ENCODE measurements at places on chromosomes 3 and 15.

- no peak for DNase-seq
Measured at GRCh38 chr15:47624503-47624902, 92.8 kb upstream of the SEMA6D start.

DNA sequence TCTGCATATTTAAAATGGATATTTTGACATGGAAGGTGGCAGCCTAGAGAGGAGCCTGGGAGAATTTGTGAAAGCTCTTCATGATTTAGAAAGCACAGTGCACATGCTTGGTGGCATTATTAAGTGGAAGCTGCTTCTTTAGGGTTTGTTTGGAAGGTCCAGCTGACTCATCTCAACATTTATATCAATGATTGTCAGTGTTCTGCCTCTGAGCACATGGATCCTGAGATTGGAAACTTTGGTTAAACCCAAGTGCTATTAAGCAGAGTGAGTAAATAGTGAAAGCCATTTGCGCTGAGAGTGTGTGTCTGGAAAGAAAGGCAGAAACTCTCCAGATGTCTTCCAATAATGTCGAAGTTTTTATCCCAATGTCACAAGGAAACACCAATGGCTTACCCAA lies 7.4 kb downstream of the NOX5 start:
- no peak for DNase-seq

- DNase-seq, result no peak
Measured at GRCh38 chr15:70322051-70322668, 224.4 kb upstream of the TLE3 start.

DNA sequence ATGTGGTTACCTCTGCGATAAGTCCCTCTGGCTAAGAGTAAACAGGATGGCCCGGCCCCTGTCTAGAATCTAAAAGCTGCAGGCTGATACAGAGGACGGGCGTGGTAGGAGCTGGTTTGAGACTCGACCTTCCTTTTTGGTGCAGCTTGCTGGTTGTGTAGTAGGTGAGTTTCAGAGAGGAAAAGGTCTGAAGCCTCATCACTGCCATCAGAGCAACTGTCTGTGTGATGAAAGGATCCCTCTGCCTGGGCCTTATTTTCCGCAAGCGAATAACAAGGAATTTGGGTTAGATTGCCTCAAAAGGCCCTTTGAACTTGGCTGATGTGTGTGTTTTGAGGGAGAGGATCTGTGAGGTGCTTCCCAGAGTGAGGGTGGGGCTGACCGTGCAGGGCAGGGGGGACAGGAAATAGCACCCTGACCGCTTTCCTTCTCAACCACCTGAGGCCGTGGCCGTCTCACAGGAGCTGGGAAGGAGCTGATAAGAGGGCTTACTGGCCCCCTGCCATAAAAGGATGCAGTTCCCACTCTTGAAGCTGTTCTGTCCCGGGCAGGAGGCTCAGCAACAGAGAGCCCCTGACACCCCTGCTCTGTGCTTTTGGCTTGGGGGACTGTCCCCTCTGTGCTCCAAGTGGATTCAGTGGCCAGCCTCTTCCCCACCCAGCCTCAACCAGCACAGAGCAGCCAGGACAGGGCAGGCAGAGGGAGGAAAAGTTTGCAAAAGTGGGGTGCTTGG lies 45.6 kb upstream of the TFRC start:
- DNase-seq, result peak; percentile 17

DNA sequence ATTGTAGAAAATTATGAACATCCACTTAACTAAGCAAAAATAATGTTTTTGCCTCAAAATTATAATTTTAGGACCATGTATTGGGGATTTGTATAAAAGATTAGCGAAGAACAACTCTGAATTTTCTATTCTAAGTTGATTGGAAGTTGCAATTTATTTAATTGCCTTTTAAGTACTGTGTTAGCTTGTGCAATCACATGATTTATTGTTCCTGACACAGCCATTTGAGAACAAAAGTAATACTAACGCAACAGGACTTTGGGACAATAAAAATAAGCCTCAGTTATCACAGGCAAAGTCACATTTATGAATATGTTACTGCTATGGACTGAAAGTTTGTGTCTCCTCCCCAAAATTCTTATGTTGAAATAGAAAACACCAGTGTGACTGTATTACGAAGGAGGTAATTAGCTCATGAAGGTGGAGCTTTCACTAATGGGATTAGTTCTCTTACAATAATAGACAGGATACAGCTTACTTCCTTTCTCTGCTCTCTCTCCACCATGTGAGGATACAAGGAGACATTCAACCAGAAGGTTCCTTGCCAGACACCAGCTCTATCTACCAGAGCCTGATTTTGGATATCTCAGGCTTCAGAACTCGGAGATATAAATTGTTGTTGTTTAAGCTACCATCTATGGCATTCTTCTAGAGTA lies 745.9 kb downstream of the ZBBX start:
- no peak for DNase-seq

DNA sequence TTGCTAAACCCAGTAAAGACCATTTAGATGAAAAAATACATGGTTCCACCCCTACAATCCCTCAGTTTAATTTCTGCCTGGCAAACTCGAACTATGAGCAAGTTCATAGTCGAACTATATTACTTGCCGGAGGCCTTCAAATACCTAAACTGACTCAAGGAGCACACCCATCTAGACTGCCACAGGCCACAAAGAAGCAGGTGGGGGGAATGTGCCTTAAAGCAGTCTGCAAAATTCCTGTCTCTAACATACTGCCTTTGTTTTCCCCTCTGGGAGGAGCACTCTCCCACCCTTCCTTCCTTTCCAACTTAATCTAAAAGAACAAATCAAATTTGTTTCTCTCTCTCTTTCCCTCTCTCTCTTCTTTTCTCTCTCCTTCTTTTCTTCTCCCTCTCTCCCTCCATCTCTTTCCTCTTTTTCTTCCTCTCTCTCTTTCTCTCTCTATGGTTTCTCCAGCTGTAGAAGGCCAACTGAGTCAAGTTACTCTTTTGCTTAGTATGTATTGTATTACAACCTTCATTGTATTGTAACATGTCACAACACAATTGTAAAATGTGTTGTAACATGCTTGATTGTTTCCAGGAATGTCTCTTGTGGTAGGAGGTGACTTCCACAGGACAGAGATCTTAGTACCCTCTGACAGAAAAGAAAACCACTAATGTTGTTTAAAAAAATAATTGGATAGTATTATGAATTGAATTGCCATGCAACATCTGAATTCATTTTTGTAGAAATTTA lies 496.3 kb downstream of the ROBO2 start:
- no peak for DNase-seq

GRCh38 chr15:73924171-73924921 lies 1.9 kb upstream of the LOXL1 start:
- DNase-seq, result peak; percentile 28

DNA sequence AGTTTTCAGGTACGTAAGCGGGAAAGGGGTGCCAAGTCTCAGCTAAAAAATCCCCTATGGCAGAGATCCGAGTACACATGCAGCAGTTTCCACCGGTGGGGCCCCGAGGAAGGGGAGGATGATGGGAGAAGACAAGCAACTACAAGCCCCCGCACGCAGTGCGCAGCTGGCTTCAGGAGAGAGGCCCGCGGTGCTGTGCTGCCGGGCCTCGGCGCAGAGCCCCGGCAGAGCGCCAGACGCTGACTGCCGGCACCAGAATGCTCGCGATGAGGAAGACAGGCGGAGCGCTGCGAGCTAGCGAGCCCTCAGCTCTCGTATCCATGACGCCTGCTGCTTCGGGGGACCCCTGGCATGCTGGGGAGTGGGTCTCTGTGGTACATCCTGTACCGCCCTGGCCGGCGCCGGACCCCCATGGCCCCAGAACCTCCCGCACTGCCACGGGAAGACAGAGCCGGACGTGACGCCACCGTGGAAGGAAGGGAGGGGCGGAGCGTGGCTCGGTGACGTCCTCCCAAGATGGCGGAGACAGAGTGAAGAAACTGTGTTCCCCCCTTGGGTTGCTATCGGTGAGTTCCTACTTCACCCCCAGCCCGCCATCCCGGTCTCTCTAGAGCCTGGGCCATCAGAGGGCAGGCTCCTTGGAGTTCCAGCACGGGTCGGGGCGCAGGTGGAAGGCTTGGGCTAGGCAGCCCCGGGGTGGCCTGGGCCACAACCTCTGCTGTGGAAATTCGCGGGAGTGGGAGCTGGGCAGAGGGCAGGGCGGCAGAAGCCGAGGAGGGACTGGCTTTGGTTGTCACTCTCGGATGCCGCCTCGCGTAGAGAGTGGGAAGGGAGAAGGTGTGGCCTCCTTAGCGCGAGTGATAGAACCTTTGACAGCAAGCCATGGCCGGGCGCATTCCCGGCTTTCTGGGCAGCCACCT lies at the start of gene MYNN:
MYNN (plus strand) TSS at position 500 of the 920 bp plus-strand sequence. CDS start 900 bp downstream, outside the sequence.
- peak; percentile 92 for DNase-seq

GRCh38 chr3:35537265-35537664 lies 102.1 kb upstream of the ARPP21 start:
- DNase-seq, result no peak
